ENCODE measurements at places on chromosomes 7 and 10.

- DNase-seq, result no peak
Observed at GRCh38 chr10:88117869-88118632, 254.6 kb downstream of the PTEN start.

GRCh38 chr7:157641866-157642265 is 305.1 kb downstream of the DNAJB6 start:
- DNase-seq, result no peak

DNA sequence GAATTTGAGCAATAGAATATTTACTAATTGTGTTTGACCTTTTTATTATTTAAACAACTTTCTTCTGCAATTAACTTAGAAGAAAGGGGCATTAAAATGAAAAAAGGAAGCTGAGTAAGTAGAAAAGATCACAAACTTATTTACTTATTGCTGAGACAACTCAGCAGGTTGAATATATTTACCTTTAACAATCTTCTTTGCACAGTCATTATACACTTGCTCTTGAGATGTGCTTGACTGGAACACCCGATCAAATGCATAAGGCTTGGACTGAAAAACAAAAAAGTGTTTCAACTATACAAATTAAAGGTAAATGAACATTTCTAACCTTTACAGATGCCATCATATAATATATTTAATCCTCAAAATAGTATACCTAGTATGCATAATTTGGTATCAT is 7.9 kb downstream of the KIF5B start:
- no peak for DNase-seq

- DNase-seq, result no peak
Observed at GRCh38 chr7:124152859-124153692, 120.2 kb upstream of the TMEM229A start.

- DNase-seq, result no peak
Observed at GRCh38 chr10:74852381-74852780, 26.0 kb downstream of the KAT6B start.

- no peak for DNase-seq
Observed at GRCh38 chr7:33276325-33276724, 147.0 kb downstream of the BBS9 start.

DNA sequence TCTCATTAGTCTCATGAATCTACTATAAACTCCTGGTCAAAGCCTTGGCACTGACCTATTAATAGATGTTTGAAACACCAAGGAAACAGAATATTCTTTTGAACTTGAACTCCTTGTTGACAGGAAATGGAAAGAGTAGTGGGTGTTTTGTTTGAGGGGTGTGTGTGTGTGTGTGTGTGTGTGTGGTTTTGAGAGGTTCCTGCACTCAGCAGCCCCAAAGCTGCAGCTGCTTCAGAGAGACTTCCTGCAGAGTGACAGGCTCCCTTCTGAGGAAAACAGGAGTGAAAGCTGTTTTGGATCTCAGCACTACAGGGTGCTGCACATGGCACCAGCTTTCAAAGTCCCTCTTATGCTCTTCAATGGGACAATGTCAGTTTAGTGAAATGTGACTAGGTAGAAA is 546.5 kb upstream of the STEAP1 start:
- no peak for DNase-seq

DNA sequence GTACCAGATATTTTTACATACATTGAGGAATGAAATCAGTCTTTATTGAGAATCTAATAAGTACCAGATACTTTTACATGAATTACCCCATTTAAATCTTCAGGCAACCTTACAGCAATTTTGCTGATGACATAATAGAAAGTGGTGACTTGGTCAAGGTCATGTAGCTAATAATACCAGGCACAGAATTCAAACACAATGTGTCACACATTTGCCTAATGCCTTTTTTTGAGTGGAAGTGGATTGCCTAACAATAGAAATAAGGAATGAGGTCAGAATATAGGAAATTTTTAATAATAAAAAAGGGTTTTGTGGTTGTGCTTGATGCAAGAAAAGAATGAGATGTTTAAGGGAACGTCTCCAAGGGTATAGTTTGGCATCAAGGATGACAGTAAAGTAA is 466.6 kb upstream of the IGFBP3 start:
- DNase-seq, result no peak

- DNase-seq, result no peak
Observed at GRCh38 chr7:139648941-139649425, 125.5 kb downstream of the CLEC2L start.

- no peak for DNase-seq
Observed at GRCh38 chr10:24209946-24210491, 1.1 kb downstream of the KIAA1217 start.

- no peak for DNase-seq
Observed at GRCh38 chr10:70295926-70296325, 12.1 kb upstream of the NPFFR1 start.

DNA sequence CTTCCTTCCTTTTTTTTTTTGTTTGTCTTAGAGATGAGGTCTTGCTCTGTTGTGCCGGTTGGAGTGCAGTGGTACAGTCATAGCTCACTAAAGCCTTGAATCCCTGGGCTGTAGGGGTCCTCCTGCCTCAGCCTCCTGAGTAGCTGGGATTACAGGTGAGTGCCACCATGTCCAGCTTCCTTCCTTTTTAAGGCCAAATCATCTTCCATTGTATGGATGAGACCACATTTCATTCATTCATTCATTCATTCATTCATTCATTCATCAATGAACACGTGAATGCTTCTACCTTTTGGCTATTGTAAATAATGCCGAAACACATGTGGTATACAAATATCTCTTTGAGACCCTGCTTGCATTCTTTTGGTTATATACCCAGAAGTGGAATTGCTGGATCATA is 60.0 kb upstream of the BAIAP2L1 start:
- DNase-seq, result no peak

DNA sequence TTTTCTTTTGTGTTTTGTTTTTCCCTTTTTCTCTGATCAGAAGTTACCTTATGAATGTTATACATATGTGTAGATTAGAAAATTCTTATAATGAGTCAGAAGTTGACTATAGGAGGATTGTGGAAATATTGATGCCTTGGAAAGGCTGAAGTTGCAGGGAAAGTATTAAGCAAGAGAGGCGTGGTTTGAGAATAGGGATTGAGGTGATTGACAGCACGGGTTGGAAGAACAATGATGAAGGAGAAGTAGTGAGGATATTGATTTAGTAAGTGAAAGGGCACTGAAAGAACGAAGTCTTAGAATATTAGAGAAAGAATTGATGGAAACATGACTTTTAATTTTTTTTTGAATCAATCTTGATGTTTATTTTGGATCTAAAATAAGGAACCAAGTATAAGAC is 176.0 kb downstream of the EXOC4 start:
- no peak for DNase-seq

DNA sequence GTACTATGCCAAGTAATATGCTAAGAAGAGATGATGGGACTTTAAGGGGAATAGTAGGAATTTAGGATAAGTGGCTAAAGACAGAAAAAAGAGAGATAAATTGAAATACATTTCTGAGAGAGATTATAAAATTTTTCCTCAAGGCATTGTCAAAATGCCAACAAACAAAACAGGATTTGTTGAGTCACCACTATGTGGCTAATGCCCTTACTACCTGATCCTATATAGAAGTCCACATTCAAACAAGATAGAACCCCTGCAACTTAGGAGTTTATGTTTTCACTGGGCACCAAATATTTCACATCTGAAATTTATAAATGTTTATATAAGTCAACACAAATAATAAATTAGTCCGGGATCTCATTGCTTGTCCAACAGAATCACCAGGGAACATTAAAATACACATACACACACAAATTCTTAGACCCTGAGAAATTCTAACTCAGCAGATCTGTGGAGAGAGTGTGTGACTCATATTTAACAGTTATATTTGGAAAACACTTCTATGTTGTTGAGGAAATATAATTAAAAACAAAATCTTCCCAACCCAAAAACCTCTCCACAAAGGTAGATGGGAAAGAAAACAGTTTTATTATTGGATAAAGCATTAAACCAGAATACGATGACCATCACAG is 154.3 kb downstream of the PPP1R3A start:
- no peak for DNase-seq

DNA sequence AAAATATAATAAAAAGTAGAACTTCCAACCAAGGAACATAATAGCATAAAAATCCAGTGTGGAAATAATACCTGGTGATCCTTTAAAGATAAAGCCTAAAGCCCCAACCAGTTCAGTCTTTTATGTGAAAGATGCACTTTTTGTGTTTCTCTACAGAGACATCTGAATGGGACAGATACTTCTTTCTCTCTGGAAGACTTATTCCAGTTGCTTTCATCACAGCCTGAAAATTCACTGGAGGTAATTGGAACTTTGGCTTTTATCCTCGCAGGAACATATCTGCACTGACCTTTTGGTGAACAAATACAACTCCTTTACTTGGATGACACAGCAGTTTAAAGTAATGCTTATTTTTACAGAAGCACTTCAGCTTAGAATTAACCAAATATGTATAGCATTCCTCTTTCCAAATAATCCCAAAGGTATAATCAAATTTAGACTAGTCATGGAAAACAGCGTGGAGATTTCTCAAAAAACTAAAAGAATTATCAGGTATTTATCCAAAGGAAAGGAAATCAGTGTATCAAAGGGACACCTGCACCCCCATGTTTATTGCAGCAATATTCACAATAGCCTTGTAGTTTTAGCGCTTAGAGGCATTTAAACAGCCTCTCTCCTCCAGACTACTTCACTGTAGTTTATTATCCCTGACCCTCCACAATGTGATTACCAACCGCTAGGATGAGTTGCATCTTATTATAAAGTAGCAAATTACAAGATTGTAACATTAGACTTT is 16.8 kb downstream of the HNRNPA2B1 start:
- no peak for DNase-seq

DNA sequence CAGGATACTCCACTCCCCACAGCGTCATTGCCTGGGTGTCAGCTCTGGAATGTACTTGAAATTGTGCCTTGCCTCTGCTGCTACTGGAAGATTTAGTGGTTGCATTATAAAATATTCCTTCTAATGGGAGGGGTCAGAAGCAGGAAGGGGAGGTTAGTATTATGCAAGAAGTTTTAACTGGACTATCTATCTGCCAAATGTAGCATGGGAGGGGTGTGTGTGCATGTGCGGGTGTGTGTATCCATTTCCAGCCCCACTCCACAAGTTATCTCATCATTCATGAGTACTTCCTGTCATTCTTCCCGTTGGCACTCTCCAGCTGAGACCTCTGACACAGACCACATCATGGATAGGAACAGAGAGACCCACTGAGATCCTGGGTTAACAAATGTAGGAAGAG is 13.4 kb downstream of the MBL2 start:
- no peak for DNase-seq

GRCh38 chr7:19442016-19442785 is 266.6 kb downstream of the POLR1F start:
- no peak for DNase-seq

DNA sequence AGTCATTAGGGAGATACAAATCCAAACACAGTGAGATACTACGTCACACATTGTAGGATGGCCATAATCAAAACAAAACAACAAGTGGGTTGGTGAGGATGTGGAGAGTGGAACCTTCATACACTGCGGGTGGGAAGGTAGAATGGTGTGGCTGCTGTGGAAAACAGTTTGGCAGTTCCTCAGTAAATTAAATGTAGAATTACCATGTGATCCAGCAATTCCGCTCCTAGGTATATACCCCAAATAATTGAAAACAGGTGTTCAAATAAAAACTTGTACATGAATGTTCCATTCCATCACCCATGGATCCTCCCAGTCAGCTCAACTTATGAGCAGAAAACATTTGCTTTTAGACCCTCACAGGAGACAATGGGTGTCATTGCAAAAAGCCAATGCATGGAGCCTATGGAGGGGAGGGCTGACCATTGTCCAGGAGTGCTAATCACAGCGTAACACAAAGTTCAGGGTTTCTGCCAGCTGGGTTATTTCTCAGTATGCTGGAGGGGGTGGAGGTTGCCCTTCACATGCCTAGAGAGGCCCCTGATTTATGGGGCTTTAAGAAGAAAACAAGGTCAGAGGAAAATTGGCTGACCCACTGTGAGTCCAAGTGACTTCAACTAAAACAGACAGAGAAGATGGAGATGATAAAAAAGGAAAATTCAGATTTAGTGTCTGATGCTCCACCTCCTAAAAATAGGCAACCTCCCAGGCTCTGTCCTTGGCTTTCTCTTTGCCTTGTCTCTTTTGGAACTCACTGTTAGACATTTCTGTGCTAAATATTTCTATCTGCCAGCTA is 124.1 kb downstream of the WDR11 start:
- DNase-seq, result no peak

DNA sequence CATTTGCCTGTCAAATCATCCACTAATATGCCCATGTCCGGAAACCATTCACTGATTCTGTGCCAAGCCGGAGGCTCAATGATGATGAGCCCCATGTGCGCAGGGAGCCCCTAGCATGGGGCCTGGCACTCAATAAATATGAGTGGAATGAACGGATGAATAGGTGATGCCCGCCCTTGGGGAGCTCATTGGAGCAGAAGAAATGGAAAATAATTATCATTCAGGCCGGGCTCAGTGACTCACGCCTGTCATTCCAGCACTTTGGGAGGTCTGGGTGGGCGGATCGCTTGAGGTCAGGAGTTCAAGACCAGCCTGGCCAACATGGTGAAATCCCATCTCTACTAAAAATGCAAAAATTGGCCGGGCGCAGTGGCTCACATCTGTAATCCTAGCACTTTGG is 11.0 kb downstream of the RHBDD2 start:
- no peak for DNase-seq

DNA sequence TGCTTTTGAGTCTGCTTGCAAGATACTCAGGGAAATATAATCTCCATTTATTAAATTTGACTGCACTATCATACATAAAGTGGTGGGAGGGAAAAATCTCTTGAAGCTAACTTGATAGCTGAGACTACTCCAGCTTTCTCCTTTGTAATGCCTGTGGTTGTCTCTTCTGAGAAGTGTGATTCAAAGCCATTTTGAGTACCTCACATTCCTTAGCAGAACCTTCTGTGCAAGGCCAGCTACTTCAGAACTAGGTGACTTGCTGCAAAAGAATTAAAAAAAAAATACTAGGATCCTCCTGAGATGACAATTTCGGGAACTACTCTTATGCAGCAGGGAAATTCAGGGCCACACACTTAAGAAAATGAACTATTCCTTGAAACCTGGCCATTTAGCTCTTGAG is 294.8 kb downstream of the MDFIC start:
- no peak for DNase-seq

GRCh38 chr7:153943861-153944260 is 108.3 kb upstream of the DPP6 start:
- no peak for DNase-seq

DNA sequence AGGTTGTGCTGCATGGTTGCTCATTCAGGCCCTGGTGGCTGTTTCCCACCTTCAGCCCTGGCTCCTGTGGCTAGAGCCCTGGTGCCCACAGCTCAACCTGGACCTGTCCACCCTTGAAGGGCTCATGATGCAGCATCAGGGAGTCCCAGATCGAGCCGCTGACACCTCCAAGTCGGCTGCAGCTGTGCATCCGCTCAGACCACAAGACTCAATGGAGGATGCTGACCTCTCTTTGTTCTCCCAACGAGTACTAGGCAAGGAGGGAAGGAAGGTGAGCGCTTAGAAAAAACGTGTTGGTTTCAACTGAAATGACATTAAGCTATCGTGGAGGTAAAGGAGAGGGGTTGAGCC is 9.5 kb upstream of the C10orf95 start:
- no peak for DNase-seq
